ENCODE measurements at places on chromosomes 16 and 17.

- DNase-seq = no peak
Observed at GRCh38 chr17:40873255-40873654, 6.2 kb upstream of the KRT12 start.

DNA sequence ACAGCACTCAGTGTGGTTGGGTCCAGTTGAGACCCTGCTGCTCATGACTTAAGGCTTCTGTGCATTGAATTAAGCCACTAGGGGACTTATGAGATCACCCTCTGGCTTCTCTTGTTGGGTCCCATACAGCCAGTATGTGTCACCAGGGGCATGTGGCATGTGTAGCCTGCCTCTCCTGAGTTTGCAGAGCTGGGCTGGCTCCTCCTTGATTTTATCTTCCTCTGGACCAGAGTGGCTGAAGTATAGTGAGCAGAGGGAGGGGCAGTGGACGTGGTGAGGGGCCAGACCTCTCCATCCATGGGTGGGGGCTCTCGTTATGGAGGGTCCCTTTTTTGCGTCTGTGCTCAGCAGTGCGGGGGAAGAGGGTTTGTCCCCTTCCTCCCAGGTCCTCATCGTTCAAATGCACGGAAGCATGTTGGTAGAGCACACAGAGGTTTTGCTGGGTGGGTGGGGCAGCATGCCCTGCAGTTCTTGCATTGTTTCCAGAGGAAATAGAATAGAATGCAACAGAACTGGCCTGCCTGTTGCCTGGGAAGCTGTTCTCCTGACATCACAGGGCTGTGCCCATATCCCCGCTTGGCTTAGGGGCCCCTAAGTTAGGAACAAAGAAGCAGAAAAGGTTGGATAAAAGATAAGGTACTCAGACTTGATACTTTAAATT lies 77.4 kb downstream of the SPECC1 start:
- DNase-seq = no peak

DNA sequence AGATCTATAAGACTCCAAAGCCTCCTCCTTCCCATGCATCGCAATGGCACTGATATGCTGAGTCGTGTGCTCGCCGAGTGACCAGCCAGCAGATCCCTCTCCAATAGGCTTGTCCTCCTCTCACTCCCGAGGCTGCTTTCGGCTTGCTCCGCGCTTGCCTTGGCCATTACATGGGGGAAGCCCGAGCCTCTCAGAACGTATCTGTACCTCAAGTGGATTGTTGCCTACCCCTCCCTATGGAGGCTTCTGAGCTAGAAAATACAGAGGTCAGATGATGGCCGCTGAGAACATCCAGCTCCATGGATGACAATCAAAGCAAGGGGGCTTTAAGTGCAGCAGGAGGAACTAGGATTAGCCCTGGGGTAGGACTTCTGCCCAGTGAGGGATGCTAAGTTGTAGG lies 7.7 kb upstream of the NLRP1 start:
- DNase-seq = no peak

- DNase-seq = no peak
Observed at GRCh38 chr17:64343071-64343774, 47.4 kb downstream of the PECAM1 start.

GRCh38 chr16:65406116-65406515 lies 284.3 kb upstream of the CDH11 start:
- DNase-seq = no peak

GRCh38 chr16:9184354-9184690 lies 92.9 kb downstream of the HAPSTR1 start:
- no peak for DNase-seq

DNA sequence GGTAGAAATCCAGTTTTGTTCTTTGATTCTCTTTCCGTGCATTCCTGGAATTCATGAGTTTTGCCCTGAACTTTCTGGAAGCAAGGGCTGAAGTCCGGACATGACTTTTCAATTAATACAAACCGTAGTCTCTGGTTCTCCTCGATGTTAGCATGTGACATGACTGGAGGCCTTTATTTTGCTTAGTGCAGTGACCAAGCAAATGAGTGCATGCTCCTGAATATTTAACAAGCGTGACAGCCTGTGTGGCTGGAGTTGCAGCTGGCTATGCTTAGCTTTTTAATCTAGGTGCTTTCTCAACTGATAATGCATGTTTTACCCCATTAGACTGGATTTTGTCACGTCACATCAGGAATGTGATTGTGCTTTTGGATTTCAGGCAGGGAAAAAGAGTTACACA lies 302.1 kb downstream of the MAP2K6 start:
- DNase-seq = no peak
